ENCODE measurements at places on chromosomes 2 and 18.
A peak's percentile ranks its signal among the peaks of the same experiment; 100 is the strongest.

DNA sequence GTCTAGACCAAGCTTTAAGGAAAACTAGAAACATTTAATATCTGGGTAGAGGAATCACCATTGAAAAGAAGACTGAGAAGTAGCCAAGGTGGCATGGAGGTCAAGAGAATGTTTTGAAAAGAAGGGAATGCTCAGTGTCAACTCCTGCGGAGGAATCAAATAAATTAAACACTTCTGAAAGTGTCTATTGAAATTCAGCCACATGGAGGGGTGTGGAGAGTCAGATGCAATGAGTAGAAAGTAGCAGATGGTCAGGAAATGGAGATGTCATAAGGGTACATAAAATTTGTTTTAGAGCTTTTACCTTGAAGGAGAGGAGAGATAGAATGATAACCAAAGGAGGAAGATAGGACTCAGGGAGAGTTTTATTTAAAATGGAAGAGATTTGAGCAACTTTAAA is 35.1 kb downstream of the NLRC4 start:
- DNase-seq = no peak

DNA sequence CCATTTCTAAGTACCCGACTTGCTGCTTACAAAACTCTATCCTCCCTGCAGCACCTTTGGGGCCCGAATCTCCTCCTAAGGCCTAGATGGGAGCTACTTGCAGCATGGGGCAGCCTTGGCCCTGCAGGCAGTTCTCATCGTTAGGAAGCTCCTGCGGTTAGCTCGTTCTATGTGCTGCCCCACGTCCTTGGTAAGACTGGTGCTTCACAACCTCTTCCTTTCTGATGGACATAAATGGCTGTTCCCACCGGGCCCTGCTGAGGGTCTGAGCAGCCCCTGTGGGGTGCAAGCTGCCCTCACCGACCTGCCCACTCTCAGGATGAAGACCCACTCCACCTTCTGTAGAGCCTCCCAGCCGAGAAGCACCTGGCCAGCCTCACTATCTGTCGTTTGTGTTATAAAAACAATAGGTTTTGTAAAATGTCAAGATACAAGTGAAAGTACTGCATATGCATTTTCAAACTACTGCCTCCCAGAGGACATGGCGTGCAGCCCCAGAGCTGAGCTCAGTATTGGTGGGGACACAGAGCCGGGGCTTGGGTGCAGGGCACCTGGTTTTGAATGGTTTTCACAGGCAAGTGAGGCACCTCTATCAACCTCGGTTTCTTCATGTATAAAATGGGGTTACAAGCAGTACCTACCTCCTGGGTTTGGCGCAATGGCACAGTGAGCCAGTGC is 19.4 kb downstream of the OTOF start:
- no peak for DNase-seq

DNA sequence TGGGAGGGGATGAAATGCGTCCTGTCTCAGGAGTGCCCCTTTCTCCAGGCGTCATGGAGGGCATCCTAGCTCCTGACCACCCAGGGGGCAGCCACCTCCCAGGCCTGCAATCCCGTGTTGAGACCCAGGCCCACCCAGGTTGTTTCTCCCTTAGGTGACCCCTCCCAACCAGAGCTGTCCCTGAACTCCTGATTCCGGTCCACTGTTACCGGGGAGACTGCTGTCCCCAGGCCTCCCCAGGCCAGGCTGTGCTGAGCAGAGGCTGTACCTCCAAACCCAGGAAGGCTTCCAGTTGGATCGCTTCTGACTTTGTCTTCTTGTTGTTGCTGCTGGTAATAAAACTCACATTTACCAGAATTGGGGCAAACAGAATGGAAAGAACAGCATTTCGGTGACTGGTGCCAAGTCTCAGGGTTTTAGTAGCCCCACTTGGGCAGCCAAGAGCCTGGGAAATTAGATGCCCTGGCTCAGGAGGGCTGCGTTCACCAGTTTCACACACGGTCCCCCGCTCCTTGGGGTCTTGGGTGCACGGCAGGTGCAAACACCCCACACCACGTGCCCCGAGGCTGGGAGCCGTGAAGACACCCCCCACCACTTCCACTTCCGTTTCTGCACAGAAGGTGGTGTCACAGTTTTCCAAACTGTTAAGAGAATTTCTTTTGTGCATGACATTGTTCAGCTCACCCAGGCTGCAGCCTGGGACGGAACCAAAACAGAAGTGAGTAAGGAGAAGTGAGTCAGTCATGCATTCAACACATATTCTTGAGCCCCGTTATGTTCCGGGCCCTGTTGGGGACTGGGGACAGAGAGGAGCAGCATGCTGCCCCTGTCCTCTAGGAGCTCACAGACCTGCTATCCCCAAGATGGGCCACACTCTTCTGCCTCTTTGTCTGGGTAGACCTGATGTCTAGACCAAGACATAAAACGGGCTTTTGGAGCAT is 29.4 kb downstream of the ITM2C start:
- DNase-seq = no peak

DNA sequence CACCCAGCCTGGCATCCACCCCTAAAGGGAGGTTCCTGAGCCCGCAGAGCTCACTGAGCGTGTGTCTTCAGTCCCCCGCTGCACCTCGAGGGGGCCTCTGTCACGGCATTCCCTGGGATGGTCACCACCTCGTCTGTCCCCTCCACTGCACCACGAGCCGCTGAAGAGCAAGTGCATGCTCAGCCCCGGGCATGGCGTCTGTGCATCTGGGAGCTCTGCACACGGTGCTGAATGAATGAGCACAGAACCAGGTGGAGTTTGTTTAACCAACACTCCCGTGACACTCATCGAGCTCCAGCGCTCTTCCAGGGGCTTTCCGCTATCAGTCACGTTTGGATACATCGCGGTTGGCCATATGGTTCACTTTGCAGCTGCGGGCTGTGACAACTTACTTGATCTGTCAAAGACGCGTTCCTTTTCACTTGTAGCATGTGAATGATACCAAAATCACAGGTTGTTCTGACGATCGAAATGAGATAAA is 9.2 kb downstream of the ALLC start:
- no peak for DNase-seq

DNA sequence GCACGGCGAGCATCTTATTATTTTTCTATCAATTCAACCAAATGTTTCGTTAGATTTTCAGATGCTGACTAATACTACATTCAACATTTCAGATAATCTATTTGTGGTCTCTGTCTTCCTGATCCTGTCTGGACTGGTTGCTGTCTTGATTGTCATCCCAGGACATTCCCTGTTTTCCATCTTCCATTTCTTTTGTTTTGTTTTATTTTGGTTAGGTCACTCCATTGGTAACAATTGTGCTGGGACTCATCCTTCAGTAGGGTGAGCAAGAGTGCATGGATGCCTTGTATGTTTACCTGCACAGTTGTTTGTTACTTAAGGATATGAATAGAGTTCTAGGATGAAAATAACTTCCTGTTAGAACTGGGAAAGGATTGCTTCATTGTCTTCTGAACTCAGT is 55.9 kb upstream of the ACYP2 start:
- peak; percentile 59 for DNase-seq

GRCh38 chr18:63025251-63026090 is 294.1 kb downstream of the BCL2 start:
- DNase-seq = peak; percentile 14

- no peak for DNase-seq
These were observed 62.6 kb downstream of the SMAD7 start for GRCh38 chr18:48887905-48888772.

DNA sequence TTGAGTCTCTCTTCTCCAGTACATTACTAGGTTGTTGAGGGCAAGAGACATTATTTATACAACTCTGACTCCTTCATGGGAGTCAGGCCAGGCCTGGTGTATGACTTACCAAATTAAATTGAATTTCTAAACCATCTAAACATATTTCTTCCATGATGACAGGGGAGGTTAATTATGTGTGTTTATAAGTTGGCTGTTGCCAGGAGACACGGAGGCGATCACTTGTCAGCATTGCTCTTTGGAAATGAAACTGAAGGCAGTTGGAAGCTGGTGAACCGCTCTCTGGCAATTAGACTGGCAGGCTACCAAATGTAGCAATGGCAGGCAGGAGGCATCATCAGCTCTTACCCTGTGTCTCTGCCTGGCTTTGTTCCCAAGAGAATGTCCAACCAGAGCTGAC is 241.4 kb downstream of the KCNS3 start:
- no peak for DNase-seq

DNA sequence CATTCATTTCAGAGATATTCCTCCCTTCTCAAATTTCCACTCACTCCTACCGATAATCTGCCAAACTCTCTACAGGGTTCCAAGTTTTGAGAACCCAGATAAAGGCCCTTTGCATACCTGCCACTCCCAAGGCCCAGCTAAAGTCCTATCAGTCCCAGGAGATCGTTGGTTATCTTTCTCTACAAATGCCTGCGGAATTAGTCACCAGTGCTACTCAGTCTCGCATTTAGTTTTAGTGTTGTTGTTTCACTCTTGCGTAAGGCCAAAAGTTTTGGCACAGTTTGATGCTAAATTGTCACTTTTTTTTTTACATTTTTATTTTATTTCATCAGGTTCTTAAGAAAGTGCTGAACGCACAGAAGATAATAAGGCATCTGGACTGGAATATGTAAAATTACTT is 29.2 kb upstream of the SETBP1 start:
- DNase-seq = peak; percentile 67

DNA sequence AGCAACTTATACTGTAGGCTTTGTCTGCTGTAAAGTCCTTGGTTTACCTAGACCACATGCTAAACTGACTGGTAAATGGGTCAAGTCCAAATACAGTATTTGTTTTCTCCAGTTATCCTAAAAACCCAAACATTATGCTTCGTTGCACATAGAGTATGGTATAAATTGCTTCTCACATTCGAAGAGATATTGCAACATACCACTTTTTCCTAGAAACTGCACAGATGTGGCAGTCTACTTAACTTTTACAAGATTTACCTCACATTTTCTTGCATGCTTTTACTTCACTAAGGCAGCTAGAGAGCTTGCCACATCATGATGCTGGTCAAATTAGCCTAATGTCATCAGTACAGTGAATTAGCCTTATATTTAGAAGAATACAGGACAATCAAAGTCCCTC is 66.0 kb upstream of the SCN7A start:
- no peak for DNase-seq

DNA sequence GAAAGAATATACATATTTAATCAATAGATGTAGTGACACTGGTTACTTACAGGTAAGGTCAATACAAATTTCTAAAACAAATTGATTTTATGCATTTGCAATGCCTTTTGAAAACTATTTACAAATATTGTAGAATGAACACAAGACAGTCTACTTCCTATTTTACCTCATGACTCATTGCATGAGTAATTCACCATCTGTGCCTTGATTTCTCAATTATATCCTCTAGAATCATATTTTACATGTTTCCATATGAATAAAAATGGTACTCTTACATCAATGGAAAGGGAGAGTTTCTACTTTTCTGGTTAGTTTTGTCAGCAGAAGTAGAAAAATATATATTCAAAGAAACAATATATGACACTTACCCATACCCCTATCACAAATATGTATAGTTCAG is 203.8 kb upstream of the CDH7 start:
- peak; percentile 53 for DNase-seq

GRCh38 chr2:197255543-197255942 is 55.0 kb downstream of the ANKRD44 start:
- no peak for DNase-seq

DNA sequence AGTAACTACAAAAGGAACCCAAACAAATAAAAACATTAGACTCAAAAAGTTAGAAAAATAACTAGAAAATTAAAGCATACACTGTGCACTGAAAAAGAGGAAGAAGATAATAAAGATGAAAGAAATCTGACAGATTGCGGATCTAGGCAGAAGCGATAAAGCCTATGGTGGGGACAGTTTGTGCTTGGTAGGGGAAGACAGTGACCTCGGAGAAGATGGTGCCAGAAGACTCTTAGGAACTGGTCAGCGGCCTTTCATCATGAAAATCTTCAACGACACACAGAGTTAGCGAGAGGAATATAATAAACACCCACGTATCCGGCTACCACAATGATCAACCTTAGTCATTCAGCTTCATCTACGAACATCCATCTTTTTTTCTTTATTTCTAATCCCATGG is 180.5 kb downstream of the HDAC4 start:
- no peak for DNase-seq

GRCh38 chr2:133515271-133515670 is 53.0 kb downstream of the NCKAP5 start:
- DNase-seq = no peak

DNA sequence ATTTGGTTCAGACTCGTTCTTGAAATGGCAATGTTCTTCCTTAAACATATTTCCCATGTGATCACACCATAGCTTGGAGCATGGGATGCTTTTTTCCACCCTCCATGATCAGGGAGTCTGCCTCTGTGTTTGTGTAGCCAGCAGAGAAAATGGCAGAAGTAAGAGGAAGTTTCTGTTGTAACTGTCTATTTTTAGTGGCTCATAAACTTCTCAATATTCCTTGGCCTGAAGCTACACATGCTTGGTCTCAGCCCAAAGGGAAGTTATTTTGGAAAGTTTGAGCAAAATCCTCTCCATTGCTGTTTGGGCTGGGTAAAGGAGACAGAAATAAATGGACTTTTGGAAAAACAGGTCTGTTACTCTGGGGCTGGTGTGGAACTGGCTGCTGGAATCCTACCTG is 33.4 kb upstream of the ITGA6 start:
- no peak for DNase-seq

DNA sequence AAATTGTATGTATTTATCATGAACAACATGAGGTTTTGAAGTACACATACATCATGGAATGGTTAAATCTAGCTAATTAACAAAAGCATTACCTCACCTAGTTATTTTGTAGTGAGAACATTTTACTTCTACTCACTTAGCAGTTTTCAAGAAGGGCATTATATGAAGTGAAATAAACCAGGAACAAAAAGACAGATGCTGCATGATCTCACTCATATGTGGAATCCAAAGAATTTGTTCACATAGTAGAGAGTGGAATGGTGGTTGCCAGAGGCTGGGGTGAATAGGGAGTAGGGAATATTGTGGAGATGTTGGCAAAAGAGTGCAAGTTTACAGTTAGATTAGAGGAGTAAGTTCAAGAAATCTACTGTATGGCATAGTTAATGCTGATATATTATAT is 292.0 kb downstream of the ASXL3 start:
- DNase-seq = no peak

GRCh38 chr2:118242216-118242615 is 153.9 kb downstream of the INSIG2 start:
- DNase-seq = peak; percentile 93

DNA sequence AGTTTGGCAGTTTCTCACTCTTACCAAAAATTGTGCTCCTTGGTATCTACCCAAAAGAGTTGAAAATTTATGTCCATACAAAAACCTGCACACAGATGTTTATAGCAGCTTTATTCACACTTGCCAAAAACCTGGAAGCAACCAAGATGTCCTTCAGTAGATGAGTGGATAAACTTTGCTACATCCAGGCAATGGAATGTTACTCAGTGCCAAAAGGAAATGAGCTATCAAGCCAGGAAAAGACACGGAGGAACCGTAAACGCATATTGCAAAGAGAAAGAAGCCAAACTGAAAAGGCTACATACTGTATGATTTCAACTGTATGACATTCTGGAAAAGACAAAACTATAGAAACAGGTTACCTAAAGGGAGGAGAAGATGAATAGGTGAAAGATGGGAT is 36.1 kb downstream of the TMEM163 start:
- DNase-seq = no peak

GRCh38 chr2:5898667-5899066 is 206.5 kb downstream of the SOX11 start:
- DNase-seq = no peak

All from bronchial epithelial cell (primary cell).